ENCODE measurements at places on chromosomes 3 and 15. TPM values are rescaled to one million over a fixed set of nuclear protein-coding genes. Genes with fewer than 3 reads are reported as not detected.

Gene MUC20
- 1.8 TPM for polyA plus RNA-seq

Gene LEKR1
- polyA plus RNA-seq, result 0.88 TPM

Gene CILP
- polyA plus RNA-seq, result 29.9 TPM

Gene PHLDB2
- polyA plus RNA-seq, result 75.7 TPM

Gene FBXW12
- polyA plus RNA-seq, result 0.14 TPM

Gene RARRES1
- polyA plus RNA-seq, result 4.0 TPM

Gene VGLL4
- polyA plus RNA-seq, result 42.9 TPM

Measured in muscle of back (tissue), 13 donors.